B cell (primary cell): ENCODE measurements at places on chromosomes 6 and 20.
A peak's percentile ranks its signal among the peaks of the same experiment; 100 is the strongest.

DNA sequence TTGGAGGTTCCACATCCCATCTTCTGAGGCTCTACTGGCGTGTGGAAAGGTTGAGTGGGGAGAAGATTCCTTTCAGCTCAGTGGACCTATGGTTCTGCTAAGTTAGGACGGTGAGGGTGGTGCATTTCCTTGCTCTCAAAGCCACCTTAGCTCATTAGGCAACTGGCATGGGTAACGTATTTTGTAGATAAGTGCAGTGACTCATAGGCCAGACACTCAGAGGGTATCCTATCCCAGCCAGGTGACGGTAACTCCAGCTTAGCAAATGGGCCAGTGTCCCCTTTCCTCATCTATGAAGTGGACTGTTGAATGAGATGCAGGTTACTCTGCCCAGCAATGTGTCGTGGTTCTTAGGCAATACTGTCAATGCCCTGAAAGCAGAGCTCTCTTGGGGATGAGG lies 3.7 kb downstream of the RPS6KA2 start:
- DNase-seq, result no peak

GRCh38 chr6:82785206-82785605 lies 280.4 kb downstream of the UBE3D start:
- no peak for DNase-seq

DNA sequence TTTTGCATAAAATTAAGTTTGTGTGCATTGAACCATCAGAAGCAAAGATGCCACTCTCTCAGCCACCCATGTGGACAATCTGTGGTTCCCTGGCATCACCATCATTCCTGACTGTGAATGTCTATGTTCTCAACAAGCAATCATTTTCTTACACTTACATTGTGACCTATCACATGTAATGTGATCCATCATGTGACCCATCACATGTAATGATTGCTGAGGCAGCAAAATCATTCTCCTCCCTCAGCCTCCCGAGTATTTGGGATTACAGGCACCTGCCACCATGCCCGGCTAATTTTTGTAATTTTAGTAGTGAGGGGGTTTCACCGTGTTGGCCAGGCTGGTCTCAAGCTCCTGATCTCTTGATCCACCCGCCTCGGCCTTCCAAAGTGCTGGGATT lies 22.0 kb upstream of the ZNF133 start:
- no peak for DNase-seq

- DNase-seq, result no peak
These were observed 217.6 kb upstream of the HDDC2 start for GRCh38 chr6:125519367-125519766.

DNA sequence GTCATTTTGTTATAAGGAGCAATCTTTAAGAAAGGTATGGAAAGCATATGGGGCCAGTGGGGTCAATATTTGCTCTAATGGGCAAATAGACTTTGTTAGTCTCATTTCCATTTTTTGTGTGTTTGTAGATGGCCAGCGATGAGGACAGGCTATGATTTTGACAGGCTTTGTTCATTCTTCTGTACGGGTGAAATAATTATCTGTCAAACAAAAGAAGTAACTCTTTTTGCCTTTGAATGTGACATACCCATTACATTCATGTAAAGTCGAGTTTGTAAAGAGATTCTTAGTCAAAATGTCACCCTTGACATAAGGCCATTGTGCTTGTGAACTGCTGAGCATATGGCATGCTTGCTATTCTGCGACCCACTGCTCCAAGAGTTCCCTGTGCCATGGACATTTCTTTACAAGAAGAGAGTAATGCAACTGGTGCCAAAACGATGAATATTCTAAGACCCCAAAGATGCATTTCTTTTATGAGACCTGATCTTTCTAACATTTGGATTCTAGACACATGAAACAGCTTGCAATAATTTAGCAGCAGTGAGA lies 38.2 kb upstream of the JAG1 start:
- DNase-seq, result no peak

DNA sequence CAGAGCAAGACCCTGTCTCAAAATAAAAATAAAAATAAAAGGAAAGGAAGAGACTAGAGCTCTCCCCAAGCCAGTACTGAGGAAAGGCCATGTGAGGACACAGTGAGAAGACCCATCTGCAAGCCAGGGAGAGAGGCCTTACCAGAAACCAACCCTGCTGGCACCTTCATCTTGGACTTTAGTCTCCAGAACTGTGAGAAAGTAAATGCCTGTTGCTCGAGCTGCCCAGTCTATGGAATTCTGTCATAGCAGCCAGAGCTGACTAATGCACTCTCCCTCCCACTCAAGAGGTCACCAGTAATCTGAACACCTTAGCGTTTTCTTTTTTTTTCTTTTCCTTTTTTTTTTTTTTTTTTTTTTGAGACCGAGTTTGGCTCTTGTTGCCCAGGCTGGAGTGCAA lies 7.3 kb upstream of the PRPH2 start:
- no peak for DNase-seq

DNA sequence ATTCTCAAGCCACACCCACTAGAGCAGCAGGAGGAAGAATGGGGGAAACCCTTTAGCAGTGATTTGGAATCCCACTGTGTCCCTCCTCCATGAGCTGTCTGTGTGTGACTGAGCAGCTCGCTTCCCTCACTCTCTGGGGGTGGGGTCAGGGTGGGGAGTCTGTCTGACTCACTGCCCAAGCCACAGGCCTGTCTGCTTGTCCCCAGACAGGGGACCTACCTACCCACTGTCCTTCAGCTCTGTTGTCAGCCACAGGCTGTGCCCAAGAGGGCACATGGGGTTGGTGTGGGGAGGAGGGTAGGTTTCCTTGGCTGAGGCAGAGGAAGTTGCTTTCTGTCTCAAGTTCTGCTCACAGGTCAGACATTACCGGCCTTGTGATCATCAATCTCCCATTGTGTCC lies 127.0 kb downstream of the MAFB start:
- no peak for DNase-seq

DNA sequence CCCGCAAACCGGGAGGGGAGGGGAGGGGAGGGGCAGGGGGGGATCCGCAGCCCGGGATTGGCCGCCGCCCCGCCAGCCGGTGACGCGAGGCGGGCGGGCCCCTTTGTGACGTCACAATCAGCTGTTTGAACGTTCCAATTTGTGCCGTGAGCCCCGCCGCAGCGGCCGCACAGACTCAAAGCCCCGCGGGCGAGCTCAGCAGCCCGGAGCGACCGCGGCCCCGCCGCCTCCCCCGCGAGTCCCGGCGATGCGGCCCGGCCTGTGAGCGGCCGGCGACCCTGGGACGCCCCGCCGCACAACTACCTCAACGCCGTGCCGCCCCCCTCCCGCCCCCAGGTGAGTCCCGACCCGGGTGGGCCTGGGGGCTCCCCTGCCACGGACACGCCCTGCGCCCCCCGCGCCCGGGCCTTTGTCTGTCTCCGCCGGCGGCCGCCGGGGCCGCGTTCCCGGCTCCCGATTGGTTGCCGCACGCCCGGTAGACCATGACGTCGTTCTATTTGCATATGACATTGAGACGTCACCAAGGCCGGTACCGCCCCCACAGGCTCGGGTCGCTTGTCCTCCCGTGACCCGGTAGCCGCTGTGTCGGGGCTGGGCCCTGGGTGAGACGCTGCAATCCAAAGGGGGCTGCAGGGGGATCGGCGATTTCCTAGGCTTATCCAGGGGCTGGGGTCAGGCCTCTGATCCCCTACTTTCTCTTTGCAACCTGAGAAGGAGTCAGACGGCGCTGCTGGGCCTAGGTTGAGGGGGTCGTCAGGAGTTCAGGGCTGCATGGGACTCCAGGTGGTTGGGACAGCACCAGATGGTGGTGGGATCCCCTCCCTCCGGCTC lies at the start of gene TP53INP2:
TP53INP2 (plus strand) TSS at position 168 of the 831 bp plus-strand sequence. CDS start 4,396 bp downstream, outside the sequence.
- DNase-seq, result peak; percentile 95

DNA sequence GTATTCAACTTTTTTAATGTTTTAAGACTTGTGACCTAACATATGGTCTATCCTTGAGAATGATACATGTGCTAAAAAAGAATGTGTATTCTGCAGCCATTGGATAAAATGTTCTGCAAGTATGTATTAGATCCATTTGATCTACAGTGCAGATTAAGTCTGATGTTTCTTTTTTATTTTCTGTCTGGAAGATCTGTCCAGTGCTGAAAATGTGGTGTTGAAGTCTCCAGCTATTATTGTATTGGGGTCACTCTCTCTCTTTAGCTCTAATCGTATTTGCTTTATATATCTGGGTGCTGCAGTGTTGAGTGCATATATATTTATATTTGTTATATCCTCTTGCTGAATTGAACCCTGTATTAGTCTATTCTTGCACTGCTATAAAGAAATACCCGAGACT lies 44.2 kb upstream of the TRIM39 start:
- no peak for DNase-seq

- no peak for DNase-seq
These were observed 15.1 kb upstream of the CCDC167 start for GRCh38 chr6:37514837-37515236.

DNA sequence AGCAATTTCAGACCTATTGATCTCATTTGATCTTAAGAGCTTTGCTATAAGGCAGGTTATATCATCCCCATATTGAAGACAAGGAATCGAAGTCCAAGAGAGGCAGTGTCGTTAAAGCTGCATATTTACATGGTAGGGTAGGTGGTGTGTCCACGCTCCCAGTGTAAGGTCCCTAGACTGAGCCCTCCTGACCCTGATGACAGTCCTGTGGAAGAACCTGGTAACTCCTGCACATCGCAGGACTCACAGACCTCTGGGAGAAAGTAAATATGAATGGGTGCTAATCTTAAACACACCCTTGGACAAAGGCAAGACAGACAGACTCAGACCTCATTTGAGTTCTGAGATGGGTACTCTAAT lies 602 bp upstream of the HLA-DPB1 start:
- DNase-seq, result no peak

DNA sequence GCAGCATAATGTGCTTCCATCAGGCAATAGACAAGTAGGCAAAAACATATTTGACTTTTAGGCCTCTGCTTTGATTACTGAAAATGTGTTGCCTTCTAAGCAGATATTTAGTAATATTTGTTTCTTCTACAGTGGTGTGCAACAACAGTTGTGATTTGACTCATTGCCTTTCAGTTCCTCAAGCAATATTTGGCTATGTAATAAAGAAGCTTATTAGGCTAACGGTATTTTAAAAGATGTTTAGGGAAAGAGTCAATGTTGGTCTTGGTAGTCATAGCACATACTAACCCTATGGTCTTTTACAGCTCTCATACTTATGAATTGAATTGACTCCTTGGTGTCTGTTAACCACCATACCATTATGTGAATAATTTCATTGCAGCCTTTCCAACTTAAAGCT lies 124.1 kb downstream of the GRIK2 start:
- no peak for DNase-seq

DNA sequence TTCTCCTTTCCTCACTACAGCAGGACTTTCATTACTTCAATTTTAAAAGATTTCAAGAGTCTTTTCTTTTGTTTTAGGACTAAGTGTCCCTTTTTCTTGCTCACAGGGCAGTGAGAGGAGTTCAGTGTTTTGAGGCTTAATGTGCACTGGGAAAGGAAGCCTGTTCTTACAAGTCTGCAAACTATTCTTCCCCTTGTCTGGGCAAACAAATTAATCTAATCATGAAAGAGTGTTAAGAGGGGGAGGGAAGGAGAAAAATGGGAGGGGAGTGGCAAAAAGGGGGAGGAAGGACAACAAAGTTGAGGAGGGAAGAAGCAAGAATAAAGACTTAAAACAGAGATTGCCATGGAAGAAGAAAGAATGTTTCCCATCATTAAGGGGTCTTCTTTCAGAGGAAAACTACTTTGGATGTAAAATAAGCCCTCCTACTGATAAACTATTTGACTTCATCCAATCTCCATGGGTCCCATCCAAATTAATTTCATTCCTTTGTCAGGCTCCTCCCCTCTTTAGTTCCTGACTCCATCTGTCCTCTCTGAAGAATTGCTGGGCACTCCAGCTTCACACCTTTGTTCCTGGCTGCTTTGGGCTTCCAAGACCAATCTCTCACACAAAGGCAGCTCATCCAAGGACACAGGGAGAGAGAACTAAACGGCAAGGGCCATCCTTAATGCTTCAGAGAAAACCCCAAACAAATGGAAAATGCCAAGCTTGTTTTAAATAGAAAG lies 244.5 kb downstream of the TPBG start:
- DNase-seq, result no peak

DNA sequence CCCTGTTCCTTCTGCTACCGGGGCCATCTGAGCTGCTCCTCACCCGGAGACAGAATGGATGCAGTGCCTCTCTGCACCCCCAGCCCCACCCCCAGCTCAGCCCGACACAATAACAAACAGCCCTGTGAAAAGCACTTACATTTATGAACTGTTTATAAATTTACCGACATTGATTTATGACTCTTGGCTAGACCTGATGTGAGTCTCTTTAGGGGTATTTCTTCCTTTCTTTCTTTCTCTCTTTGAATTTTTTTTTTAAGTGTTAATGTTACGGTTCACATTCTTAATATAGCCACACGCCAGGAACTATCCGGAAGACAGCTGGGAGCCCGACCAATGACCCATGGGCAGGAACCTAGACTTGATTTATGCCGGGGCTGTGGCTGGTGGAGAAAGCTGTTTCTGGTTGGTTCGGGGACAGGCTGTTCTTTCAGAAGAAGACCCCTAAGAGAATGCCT lies 266.3 kb downstream of the CDC5L start:
- no peak for DNase-seq

- DNase-seq, result no peak
These were observed 8.7 kb downstream of the CCDC170 start for GRCh38 chr6:151502499-151502898.

GRCh38 chr6:118783931-118784550 lies 109.9 kb upstream of the ASF1A start:
- DNase-seq, result no peak

- DNase-seq, result no peak
These were observed 62.0 kb upstream of the HDDC2 start for GRCh38 chr6:125363824-125364165.

- DNase-seq, result no peak
These were observed 207.8 kb upstream of the FOXQ1 start for GRCh38 chr6:1103945-1104623.

DNA sequence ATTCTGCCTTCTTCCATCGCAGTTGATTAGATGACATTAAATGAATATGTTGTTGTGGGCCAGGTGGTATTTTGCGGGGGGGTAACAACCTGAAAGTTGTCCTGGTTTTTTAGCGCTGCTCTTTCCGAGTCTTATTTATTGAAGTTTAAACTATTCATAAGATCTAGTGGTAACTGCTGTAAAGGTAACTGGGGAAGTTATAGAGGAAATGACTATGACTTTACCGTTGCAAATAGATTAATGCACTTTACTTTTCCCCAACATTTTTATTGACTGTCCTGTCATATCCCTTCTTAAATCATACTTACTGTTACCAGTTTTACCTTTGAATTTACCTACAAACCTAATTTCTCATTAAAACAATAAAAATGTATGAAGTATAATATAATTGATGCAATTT lies 173.4 kb downstream of the ARID1B start:
- no peak for DNase-seq

DNA sequence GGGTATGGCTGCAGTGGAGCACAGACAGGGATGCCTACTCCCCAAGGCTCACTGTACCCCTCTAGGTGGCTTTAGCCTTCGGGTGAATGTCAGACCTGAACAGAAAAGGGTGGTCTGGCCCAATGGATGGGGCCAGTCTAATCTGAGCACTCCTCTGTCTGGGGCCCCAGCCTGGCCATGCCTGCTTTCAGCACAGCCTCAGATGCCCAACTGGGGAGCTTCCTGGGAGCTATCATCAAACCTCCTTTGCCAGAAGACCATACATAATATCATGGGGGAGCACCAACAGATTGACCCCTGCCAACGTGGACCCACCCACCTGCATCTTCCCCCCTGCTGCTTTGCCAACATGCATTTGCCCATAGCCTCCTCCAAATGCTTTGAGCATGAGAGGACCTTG lies 454.1 kb upstream of the KHDRBS2 start:
- no peak for DNase-seq

- peak; percentile 59 for DNase-seq
These were observed 106.5 kb downstream of the ARID1B start for GRCh38 chr6:156883497-156884252.

- DNase-seq, result no peak
These were observed 47.5 kb downstream of the PIGU start for GRCh38 chr20:34629342-34629741.
